ENCODE measurements at places on chromosomes 16 and 17. TPM values are rescaled to one million over a fixed set of nuclear protein-coding genes. Genes with fewer than 3 reads are reported as not detected.

DNA sequence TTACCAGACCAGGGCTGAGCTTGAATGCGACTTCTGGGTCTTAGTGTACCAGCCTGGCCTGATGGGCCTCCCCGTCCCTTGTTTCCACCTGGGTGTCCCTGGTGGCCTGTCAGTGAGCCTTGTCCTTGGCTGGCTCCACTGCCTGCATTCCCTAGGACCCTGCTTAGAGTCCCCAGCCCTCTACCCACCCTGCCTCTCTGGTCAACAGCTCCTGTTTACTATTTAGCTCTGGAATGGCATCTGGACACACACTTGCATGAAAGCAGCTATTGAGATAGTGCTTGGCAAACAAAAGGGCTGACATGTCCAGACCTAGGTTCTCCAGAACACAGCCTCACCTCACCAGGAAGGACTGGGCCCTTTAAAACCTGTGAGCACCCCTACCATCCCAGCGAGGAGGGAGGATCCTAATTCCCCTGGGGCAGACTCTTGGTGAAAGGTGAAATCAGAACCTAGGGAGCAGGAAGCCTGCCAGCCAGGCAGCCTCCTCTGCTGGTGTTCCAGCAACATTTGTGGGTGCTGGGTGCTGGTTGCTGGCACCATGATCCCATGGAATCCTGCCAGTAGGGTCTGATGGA is 38.8 kb downstream of the RAI1 start:
- no peak for DNase-seq

- no peak for DNase-seq
Observed at GRCh38 chr17:42562388-42563142, 617 bp downstream of the COASY start.

- no peak for DNase-seq
Observed at GRCh38 chr16:87877942-87878507, 8.7 kb upstream of the SLC7A5 start.

Gene HOXB7
- total RNA-seq: 1.4 TPM

GRCh38 chr16:75081179-75081859 is 35.3 kb downstream of the LDHD start:
- DNase-seq: no peak

DNA sequence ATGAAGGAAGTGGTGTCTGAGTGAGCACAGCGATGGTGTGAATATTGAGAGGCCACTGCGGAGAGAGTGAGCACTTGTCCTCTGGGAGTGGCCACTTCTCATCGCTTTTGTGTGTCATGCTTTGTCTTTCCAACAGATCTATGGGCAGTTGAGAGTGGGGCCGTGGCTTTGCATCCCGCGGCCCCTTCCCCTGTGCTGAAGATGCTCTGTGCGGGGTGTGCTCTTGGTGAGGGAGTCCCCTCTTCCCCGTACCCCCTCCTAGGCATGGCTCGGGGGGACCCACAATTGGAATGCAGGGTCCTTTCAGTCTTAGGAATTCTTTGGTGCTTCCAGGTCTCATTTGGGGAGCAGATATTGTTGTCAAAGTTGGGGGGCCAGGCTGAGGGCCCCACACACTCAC is 197.3 kb upstream of the WSCD1 start:
- no peak for DNase-seq

GRCh38 chr16:47047524-47048203 is 74.2 kb upstream of the DNAJA2 start:
- no peak for DNase-seq

Gene GHDC
- 22.8 TPM for total RNA-seq

DNA sequence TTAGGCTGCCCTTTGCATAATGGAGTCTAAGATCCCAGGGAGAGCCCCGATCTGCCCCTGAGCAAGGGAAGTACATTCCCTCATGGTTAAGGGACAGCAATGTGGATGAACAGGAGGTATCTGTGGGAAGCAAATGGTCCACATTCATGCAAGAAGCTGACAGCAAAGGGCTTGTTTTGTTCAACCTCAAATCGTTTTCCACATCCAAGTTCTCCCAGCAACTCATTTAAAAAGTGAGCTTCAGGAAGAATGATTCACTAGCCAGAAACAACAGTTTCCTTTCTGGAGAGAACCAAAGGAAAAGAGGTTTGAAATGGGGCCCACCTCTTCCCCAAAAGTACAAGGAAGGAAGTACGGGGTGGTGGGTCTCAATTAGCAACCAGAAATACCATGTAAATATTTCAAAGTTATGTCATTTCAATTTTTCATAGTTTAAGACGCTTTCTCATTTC is 9.4 kb downstream of the HSPB9 start:
- DNase-seq: no peak

Gene CCR7
- 8.0 TPM for total RNA-seq

- DNase-seq: no peak
Observed at GRCh38 chr17:9107527-9107926, 86.2 kb downstream of the NTN1 start.

GRCh38 chr17:9169116-9169515 is 147.8 kb downstream of the NTN1 start:
- DNase-seq: no peak

DNA sequence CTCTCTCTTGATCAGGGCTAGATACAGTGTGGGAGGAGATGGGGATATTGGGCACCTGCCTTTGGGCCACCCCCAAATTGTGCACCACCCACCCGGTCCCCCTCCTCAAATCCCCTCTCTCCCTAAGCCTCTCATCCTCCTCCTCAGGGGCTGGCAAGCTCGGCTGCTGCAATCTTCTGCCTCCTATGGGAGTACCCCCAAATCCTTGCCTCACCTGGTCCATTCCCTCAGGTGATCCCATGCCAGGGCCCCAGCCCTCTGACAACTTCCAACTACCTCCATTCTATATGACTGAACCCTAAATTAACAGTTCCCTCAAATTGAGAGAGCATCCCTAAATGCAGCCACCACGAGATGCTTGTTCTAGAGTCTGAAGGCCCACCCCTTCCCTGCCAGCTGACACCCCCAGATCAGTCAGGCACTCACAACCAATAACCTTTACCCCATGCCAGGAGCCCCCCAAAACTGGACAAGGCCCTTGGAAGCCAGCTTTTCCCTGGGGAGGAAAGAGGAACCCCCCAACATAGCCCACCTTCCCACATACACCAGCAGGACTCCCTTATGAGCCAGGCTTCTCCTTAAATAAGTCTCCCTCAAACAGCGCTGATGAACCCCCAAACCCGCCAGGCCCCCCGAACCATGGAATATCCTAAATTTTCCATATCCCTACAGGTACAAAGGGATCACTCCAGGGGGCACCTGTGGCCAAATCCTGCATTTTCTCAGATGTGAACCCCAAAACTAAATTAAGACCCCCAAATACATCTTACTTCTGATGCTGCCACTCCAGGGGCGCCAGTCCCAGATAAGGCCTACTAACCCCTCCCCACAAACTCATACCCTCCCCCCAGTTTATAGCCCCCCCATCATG is 3.2 kb downstream of the DLG4 start:
- DNase-seq: no peak

GRCh38 chr17:29864615-29865014 is 65.4 kb downstream of the SSH2 start:
- DNase-seq: no peak

- DNase-seq: no peak
Observed at GRCh38 chr17:35010093-35010492, 29.8 kb downstream of the LIG3 start.

Gene ALOX15B
- total RNA-seq: not detected

DNA sequence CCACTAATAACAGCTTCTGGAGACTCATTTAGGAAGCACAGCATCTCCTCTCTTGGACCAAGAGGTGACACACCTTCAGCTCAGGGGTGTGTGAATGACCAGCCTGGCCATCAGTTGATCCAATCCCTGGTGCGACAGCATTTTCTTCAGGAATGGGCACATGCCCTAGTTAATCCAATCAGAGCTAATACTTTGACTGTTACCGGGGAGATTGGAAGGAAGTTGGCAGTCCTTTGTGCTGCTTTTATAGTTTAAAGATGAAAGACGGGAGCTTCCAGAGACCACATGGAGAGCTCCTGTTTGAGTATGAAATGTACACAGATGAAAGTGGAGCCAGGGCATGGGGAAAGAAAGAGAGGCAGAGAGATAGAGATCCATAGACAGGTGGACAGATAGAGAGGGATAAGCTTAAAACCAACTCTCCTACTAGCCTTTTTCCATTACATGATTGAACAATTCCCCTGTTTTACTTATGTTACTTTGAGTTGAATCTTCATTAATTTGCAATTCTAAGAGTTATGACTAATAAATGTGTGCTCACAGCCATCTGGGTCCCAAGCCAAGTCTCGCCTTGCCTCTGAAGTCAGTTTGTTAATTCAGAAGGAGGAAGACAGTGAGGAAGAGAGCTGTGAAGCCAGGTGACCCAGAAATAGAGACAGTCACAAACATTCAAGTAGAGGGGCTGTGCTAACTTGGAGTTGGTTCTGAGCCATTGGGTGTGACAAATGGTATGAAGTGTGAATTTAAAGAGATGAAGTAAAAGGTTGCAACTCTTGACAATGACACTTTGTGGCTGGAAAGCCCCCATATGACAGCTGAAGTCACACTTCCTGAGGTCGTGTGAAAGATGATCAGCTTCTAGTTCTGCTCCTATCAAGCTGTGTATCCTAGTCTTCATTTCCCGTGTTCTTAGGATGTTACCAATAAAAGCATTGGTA is 120.0 kb upstream of the GOT2 start:
- DNase-seq: peak; percentile 5

GRCh38 chr16:270381-271255 is 5.1 kb downstream of the RGS11 start:
- no peak for DNase-seq

DNA sequence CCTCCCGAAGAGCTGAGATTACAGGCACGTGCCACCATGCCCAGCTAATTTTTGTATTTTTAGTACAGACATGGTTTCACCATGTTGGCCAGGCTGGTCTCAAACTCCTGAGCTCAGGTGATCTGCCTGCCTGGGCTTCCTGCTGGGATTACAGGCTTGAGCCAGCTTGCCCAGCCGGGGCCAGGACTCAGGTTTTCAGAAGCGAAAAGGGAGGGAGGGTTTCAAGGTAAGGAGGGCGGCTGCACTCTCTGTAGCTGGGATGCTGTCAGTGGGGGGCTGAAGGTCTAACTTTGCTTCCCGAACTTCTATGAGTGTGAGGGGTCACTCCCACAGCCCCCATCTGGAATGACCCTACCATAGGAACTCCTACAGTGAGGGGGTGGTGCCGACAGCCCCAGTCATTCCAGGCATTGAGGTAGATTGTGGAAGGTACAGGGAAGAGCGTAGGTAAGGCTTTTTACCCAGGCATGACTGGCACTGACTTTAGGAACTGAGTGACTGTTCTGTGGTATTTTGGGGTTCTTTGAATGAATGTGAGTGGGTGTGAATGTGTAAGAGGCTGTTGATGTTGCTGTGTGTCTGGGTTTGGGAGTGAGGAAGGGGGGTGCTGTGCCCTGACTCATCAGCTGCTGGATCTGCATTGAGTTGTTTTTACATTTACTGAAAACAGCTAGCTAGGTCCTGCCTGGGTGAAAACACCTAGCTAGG is 3.8 kb upstream of the C1QL1 start:
- peak; percentile 40 for DNase-seq

Gene TNFRSF17
- not detected for total RNA-seq

DNA sequence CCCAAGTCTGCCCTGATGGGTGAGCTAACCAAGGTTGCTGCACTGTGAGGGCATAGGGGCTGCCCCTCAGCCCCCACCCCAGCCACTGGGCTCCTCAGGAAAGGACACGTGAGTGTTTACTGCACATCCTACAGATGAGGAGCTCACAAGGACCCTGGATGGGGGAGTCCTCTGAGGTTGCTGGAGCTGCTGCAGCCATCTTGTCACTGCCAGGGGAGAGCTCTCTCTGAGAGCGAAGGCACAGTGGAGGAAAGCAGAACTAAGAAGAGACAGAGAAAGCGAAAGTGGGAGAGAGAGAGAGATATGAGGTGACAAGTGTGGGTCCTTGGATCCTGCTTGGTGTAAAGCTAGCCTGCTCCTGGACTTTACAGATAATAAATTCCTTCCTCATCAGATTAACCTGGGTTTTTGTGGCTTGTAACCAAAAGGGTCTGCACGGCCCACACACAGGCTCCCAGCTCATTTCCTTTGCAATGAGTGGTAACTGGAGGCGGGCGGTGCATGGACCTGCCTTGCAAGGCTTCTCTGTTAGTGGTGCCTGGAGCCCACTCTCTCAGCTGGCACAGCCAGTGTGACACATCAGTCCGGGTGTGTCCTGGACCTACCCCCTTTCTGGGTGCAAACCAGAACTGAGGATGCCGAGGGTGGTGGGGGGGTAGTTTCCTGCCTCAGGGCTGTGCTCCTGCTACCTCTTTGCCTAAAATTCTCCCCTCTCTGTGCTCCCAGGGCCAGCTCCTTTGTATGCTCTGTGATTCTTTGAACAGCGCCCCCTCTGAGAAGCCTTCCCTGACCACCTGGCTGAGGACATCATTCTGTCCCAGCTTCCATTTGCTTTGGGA is 14.2 kb downstream of the SNX20 start:
- DNase-seq: no peak

Gene SMPD3
- total RNA-seq: 2.4 TPM

- DNase-seq: no peak
Observed at GRCh38 chr16:75265911-75266701, 14.7 kb upstream of the BCAR1 start.

Gene ZG16B
- total RNA-seq: 1.5 TPM

- no peak for DNase-seq
Observed at GRCh38 chr16:46573008-46573833, 48.0 kb downstream of the SHCBP1 start.

GRCh38 chr16:87924811-87925670 is 11.3 kb downstream of the CA5A start:
- DNase-seq: no peak

Gene GPR139
- total RNA-seq: not detected

GRCh38 chr17:17107891-17108431 is 65.7 kb downstream of the MPRIP start:
- no peak for DNase-seq

GRCh38 chr17:58601976-58602375 is 87.5 kb upstream of the MTMR4 start:
- DNase-seq: no peak

GRCh38 chr17:52025236-52025635 is 133.3 kb downstream of the CA10 start:
- DNase-seq: no peak

- DNase-seq: no peak
Observed at GRCh38 chr16:75343286-75343685, 90.0 kb downstream of the CFDP1 start.

- no peak for DNase-seq
Observed at GRCh38 chr17:80529104-80529903, 15.3 kb upstream of the RPTOR start.

Gene MYH13
- not detected for total RNA-seq

- DNase-seq: no peak
Observed at GRCh38 chr17:5563456-5563855, 20.9 kb downstream of the NLRP1 start.

Gene SPNS2
- 0.28 TPM for total RNA-seq

DNA sequence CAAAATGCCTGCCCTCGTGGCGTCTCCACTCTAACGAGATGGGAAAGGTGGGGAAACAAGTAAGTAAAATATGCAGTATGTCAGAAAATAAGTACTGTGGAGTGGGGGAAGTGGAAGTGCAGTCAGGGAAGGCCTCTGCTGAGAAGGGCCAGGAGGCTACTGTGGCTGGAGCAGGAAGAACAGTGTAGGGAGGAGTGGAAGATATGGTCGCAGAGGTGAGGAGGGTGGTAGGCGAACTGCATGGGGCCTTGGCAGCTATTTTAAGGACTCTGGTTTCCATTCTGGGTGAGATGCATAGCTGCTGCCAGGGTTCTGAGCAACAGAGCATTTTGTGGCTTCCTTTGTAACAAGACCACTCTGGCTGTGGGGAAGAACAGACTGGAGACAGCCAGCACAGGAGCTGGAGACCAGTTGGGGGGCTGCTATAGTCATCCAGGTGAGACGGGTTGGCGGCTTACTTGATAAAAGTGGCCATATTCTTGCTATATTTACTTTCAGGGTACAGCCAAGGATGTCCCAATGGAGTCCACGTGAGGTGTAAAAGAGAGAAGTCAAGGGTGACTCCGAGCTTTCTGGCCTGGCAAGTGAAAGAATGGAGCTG is 42.6 kb downstream of the CYTH1 start:
- DNase-seq: no peak
